Hindlimb muscle (tissue), 1 donor: ENCODE measurements at places on chromosomes 4 and X.

GRCh38 chr4:175716961-175717360 is 95.1 kb downstream of the GPM6A start:
- DNase-seq: peak; percentile 15

DNA sequence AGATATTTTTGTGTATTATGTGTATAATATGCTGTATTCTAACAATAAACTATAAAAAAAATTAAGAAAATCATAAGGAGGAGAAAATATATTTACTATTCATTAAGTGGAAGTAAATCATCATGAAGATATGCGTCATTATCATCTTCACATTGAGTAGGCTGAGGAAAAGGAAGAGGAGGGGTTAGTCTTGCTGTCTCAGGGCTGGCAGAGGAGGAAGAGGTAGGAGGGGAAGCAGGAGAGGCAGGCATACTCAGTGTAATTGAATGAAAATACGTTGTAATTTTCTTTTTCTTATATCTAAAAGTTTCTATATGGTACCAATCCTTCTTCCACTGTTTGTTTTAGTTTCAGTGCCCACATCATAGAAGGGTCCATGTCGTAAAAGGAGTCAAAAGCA is 9.8 kb upstream of the TMEM185A start:
- DNase-seq: no peak

GRCh38 chrX:24241822-24242648 is 71.8 kb downstream of the SUPT20HL2 start:
- peak; percentile 31 for DNase-seq

DNA sequence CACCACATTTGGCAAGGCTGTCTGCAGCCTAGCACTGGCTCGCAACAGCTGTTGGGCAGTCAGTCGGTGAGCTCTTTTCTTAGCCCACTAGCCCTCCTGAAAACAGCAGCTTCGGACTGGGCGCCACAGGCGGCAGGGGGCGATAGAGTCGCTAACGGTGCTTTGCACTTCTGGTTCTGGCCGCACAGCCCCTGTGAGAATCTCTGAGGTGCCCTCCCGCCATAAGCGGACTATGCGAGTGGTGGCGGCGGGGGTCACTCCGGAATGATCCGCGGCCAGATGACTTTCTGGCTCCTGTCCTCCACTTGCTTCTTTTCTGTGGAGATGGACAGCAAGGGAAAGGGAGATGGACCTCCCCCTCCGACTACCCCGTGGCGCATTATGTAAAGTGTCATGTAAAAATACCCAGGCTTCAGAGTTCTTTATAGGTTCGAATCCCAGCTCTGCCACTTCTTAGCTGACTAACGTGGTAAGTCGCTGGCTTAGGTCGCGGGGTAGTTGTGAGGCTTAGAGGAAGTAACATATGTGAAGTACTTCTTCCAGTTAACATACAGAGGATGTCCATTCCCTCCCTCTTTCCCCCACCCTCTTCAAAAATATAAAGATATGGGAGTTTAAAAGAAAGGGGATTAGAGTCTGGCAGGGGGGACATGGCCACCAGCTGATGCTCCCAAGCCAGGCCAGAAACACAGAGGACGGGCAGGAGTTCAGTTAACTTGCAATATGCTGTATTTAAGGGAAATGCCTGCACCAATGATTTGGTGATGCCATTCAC is 11.0 kb downstream of the ARHGAP36 start:
- no peak for DNase-seq

DNA sequence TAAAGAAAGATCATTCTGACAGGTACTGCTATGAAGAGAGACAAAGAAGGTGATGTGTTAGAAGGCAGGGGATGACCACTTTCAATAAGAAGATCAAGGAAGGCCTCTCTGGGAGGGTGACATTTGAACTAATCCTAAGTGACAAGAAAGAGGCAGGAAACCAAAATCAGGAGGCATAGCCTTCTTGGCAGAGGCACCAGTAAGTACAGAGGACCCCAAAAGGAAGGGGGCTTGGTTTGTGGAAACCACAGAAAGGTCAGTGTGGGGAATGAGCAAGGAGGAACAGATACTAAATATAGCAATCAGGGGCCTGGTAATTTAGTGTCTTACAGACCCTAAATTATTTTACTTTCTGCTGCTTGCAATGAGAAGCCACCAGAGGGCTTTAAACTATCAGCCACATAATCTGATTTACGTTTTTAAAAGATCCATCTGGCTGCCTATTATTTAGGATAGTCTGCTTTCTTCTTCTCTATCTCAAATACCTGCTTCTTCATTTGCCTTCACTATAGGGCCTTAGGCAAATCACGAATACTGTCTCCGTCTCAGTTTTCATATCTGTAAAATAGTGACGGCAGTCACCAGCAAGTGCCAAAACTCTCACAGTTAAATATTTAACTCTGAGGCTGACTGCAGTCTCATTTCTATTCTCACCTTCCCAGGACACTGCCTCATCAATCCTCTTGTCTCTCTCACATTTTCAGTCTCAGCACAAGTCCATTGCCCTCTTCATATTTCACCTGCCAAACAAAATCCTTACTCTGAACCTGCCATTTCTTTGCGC is 16.7 kb downstream of the NR3C2 start:
- no peak for DNase-seq

DNA sequence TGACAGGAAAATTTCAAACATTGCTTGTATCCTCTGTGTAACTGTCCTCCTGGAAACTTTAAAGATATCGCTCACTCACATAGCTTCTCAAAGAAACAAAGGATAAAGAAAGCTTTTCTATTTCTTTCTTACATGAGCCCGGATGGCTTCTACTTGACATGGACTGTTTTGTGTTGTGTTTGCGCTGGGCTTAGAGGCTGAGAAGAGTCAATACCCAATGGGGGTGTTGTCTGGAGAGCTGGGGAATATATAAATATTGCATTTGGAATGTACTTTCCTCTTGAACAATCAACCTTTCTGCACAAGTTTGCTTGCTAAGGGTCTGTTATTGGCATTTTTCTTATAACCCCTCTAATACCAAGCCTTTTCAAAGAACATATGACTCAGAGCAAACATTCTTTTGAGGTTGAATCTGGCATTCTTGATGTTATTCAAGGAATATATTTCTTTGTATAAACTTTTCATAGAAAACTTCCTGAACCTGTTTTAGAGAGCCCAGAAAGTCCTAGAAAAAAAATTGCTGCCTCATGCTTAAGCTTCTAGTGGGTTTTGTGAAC is 331.9 kb downstream of the PACRGL start:
- no peak for DNase-seq

DNA sequence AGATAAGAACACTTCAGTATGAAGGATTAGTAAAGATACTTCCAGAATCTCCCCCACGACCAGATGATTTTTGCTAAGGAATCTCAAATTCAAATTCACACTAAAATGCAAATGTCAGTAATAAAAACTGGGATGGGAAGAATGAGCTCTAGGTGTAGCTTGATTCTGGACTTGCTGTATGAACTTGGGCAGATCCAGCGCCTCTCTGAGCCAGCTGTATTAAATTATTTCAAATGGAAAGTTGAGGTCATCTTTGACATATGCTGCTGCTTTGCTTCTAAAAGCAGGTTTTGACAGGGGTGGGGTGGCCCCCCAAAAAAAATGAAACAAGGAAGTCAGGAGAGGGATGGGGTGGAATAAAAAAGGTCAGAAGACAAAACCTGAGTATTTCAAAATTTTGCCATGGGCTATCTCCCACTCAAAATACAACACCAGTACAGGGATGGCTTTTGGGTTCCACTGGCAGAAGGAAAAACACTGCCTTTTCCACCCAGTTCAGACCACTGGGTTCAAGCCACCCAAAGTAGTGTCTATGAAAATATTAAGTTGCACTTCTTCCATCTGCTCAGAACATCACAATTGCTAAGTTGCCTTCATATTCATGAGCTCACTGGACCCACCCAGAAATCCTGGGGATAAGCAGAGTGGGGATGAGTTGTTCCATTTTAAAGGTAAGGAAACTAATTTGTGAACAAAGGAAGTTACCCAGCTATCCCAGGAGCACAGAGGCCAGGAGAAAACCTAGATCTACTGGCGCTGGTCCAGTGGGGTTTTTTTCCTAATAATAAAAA is 47.7 kb downstream of the ARHGEF9 start:
- DNase-seq: no peak

DNA sequence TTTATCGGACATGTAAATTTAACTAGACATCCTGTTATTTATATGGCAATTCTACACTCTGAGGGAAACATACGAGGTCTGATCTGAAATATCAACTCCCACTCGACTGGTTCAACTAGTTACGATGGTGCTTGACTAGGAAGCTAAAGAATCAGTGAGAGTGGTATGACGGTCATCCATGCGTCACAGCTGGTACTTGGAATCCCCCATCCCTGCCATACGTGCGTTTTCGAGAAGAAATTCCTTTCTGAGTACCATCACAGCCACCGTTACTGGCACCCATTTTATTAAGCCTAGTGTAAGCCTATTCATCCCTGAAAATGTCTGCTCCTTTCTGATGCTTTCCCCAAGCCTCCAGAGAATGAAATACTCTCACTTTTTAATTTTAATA is 695 bp upstream of the PIGA start:
- DNase-seq: peak; percentile 19
